ENCODE measurements at places on chromosomes 6 and 20. TPM values are rescaled to one million over a fixed set of nuclear protein-coding genes. Genes with fewer than 3 reads are reported as not detected.

The NEU1 gene
- total RNA-seq, result 62.1 TPM

The CFAP61 gene
- total RNA-seq, result 0.25 TPM

The ULBP1 gene
- total RNA-seq, result 0.81 TPM

The HCK gene
- total RNA-seq, result not detected

The FLRT3 gene
- total RNA-seq, result 2.1 TPM

The MOCS1 gene
- total RNA-seq, result 10.9 TPM

The FKBP1C gene
- 0.13 TPM for total RNA-seq

The SLC22A2 gene
- total RNA-seq, result 0.38 TPM

The HFE gene
- 12.9 TPM for total RNA-seq

The PRL gene
- not detected for total RNA-seq

The C6orf163 gene
- total RNA-seq, result 1.6 TPM

The KCNQ2 gene
- total RNA-seq, result not detected

The SLC4A11 gene
- 1.1 TPM for total RNA-seq

The SLCO4A1 gene
- total RNA-seq, result 2.2 TPM

The PAK5 gene
- not detected for total RNA-seq

The PLN gene
- 0.13 TPM for total RNA-seq

Data from mesangial cell (primary cell).